ENCODE measurements at places on chromosomes 12 and 14.

- no peak for DNase-seq
These were observed 4.1 kb downstream of the TEP1 start for GRCh38 chr14:20409226-20409625.

DNA sequence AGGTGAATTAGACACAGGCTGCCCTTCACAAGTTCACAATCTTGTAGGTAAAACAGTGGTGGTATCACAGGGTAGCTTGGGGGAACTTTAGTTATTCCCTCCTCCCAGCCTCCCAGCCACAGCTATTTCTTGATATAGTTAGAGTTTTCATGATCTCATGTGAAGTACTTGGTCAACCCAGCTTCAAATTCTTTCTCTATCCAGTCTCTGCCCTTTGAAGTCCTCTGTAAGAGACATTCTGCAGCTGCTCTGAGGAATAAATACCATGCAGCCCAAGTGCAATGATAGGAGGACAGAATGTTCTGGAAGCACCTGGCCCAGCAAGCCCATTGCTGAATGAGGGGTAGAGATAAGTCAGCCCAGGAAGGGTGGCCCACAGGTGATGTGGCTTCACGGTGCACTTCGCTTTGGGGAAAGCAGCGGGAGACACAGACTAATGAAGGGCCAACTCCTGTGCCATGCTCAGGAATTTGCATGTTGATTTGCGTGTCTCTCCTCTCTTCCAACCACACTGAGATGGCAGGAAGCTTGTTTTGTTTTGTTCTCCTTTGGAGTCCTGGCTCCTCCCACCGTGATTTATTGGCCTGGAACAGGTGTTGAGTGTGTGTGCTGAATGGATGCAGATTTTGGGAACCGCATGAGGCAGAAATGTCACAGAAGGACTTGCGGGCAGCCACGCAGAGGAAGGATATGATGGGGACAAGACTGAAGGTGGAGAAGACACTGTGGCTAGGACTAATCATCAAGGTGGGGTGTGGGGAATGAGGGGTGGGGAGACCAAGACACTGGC, 8.0 kb upstream of the TXNRD1 start:
- peak; percentile 99 for DNase-seq

- no peak for DNase-seq
These were observed 209.6 kb downstream of the MED13L start for GRCh38 chr12:116067892-116068291.

- no peak for DNase-seq
These were observed 61.0 kb downstream of the KIF26A start for GRCh38 chr14:104199266-104199895.

DNA sequence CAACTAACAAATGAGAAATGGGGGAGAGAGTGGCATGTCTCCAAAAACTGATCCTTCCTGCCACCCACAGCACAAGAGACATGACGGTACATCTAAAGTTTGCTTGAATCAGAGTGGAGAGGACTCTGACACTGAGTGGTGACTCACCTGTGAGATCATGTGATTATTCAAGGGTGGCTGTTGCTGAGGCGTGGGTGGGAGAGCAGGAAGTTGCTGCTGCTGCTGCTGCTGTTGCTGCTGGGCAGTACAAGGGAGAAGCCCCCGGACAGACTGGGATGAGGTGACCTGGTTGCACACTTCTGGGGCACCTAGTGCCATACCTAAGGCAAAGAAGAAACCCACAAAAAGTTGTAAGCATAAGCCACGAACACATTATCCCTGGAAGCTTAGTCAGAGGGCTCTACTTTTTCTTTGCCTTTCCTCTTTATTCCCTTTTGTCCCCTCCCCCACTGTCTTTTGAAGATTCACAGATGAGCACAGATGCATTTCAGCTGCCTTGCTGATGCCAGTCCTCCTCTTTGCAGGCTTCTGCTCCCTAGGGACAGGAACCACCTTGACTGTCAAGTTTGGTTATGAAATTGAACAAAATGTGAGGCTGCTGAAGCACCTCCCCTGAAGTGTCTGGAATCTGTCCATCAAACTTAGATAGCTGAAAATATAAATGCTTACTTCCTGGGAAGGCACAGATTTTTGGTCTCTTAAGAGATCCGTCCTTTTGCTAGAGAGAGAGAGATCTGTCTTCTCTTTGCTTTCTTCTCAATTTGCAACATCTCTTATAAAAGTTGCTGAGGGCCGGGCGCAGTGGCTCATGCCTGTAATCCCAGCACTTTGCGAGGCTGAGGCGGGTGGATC, 29.4 kb upstream of the STAC3 start:
- no peak for DNase-seq

GRCh38 chr12:53328043-53328435, 6.6 kb upstream of the AAAS start:
- no peak for DNase-seq

DNA sequence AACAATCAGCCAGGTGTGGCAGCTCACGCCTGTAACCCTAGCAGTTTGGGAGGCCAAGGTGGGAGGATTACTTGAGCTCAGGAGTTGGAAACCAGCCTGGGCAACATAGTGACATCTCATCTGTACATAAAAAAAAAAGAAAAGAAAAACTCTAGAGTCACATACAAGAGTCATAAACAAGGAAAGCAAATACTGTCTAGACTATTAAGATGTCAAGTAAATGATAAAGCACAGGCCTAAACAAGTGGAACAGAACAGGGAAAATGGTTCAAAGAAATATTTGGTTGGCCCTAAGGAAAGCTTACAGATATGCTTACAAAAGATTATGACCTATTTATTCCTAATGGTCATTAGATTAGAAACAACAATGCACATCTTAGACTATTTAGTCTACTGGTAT, 12.3 kb downstream of the CDK17 start:
- no peak for DNase-seq

DNA sequence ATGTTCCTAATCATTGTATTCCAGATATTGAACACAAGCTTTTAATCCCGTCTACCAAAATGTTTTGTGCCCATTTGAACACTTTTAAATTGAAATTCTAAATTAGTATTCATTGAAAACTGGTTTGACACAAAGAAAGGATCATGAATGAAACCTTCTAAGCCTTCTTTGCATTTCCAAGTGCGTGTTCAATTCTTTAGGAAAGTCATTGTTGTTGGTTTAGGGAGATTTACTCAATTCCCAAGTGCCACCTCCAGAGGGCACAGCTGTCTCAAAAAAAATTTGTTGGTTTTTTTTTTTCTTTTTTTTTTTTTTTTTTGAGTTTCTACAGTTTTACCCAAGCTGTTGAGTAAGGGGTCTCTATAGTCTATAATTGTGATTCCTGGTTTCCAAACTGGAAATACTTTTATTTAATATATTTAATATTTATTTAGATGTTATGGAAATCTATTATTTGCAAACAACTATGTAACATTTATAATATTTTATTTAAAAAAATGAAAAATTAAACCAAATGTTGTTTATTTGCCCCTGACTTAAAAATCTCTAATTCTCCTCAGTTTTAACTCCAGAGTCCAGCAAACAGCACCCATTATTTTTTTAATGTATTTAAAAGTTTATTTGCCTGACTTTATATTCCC, 79.9 kb downstream of the NEDD1 start:
- peak; percentile 69 for DNase-seq

DNA sequence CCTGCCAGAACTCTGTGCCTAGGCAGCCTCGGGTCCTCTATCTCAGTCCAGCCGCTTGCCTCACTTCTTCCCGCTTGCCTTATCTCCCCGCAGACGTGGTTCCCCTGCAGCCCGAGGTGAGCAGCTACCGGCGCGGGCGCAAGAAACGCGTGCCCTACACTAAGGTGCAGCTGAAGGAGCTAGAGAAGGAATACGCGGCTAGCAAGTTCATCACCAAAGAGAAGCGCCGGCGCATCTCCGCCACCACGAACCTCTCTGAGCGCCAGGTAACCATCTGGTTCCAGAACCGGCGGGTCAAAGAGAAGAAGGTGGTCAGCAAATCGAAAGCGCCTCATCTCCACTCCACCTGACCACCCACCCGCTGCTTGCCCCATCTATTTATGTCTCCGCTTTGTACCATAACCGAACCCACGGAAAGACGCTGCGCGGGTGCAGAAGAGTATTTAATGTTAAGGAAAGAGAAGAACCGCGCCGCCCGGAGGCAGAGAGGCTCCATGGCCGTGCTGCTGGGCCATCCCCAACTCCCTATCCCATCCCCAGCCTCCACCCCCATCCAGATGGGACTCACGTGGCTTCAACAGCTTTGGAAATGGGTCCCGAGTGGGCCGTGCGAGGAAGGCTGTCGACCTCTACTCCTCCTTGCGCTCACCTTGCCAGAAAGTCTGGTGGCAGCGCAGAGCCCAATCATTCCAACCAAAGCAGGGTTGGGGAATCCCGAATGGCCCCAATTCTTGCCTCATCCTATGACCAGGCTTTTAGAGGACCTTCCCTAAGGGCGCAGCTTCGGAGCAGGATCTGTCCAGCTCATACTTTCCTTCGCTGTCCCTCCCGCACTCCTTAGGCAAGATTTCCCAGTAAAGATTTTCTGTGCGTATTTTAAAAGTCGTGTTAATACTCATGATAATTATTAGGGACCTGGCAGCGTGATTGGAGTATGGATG, 6.5 kb downstream of the HOXC13 start:
- no peak for DNase-seq

GRCh38 chr14:36028218-36028617, 148.3 kb downstream of the PTCSC3 start:
- no peak for DNase-seq

GRCh38 chr14:98754343-98755020, 517.5 kb downstream of the BCL11B start:
- no peak for DNase-seq

DNA sequence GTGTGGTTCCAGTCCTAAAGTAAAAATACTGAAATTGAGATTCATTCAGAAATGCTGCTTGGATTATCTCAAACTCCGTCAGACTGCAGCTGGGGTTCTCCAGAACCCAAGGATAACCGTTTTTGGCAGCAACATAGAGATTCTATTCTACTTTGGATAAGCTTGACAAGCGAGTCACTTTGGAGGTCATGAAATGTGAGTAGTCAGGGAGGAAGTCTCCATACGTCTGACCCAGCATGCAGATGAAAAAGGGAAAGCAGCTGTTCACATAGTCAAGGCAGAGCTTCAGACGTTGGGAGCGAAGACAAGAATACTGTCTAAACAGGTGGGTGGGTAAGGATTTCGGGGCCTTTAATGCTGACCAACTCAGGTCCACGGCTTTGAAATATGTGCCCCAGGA, 14.9 kb upstream of the HSP90B1 start:
- DNase-seq, result no peak

DNA sequence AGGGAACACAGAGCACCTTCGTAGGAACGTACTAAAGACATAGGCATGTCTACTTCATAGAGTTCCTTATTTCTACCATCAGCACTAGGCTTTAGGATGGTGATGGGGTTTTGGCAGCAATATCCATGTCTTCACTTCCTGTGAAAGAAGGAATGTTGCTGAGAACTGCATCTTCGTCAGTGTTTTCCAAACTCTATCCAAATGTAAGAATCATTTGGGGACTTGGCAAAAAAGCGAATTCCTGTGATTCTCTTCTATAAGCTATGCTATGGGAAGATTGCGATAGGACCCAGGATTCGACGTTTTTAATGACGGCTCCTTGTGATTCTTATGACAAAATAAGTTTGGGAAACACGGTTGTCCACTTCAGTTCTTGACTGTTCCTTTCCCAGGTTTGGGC, 39.8 kb downstream of the AKAP3 start:
- no peak for DNase-seq

DNA sequence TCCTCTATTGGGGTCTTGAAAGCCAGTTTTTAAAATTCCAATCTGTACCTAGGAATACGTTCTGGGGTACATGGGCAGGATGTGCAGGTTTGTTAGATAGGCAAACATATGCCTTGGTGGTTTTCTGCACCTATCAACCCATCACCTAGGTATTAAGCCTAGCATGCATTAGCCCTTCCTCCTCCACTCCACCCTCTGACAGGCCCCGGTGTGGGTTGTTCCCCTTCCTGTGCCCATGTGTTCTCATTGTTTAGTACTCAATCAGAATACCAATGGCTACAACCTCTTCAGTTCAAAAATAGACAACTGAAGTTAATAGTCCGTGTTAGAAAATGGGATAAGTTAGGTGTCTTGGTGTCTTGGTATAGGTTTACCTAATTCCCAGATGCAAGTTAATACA, 3.4 kb downstream of the NTS start:
- DNase-seq, result no peak

GRCh38 chr14:67666750-67667449, 7.5 kb downstream of the VTI1B start:
- peak; percentile 53 for DNase-seq

GRCh38 chr12:7638064-7638759, 27.5 kb downstream of the APOBEC1 start:
- DNase-seq, result peak; percentile 95

DNA sequence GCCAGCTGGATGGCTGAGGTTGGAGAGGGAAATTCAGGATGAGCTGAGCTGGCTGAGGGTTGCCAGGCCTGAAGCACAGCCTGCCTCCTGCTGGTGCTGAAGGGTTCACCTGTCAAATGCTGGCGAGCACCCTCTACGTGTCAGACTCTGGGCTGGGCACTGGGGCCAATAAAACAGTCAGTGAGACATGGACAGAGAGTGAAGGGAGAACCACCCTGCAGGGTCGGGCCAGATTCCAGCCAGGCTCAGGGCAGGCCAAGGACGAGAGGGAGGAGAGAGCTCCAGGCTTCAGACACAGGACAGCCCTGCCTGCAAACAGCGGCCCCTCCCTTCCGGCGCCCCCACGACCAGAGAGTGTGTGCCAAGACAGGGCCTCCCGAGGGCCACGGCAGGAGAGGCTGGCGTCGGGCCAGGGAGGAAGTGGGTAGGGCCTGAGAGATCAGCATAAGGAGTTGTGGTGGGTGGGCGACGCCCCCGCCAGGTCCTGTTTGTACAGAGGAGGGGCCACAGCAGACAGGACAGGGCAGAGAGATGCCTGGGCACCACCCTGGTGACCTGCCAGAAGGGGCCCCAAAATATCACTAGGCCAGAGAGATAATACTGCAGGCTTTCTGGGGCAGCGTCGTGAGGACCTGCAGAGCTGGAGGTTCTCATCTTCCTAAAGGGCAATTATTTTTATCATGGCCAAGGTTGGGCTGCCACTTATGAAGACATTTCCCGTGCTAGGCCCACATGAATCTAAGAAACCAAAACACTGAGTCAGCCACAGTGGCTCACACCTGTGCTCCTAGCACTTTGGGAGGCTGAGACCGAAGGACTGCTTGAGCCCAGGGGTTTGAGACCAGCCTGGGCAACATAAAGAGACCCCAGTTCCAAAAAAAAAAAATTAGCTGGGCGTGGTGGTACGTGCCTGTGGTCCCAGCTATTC, 73.1 kb upstream of the GPR68 start:
- DNase-seq, result no peak

DNA sequence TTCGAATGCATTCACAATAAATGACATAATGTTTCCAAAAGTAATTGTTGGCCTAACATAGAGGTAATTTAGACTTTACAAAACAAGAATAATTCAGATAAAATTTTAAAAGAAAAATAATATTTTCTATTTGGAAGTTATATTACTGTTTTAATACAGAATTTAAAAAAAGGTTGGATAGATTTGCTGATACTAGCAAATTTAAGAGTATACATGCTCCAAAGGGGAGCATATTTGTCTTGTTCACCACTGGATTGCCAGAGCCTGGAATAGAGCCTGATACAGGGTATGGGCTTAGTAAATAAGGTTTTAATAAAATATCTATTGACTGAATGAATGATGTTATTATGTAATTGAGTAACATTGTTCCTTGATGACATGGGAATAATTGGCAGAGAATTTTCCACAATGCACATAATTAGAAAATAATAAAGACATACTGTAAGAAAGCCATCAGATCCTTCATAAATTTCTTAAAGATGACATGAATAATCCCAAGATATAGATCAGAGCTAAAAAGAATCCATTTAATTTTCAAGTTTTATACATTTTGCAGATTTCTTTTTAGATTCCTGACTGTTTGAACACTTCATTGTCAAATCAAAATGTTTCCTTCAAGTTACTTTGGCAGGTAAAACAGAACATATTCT, 305.3 kb downstream of the SLC6A15 start:
- no peak for DNase-seq

Data from NCI-H526 (cell line).